Frontal cortex (tissue), 4 donors: ENCODE measurements at places on chromosomes 7 and 10. TPM values are rescaled to one million over a fixed set of nuclear protein-coding genes. Genes with fewer than 3 reads are reported as not detected.
A peak's percentile ranks its signal among the peaks of the same experiment; 100 is the strongest.

Gene CFAP43
- 15.9 TPM for total RNA-seq

Gene LBX1
- total RNA-seq, result not detected

Gene GRM3
- total RNA-seq, result 155 TPM

Gene INA
- 138 TPM for total RNA-seq

Gene GDF10
- total RNA-seq, result 6.5 TPM

Gene ZNF735
- not detected for total RNA-seq

DNA sequence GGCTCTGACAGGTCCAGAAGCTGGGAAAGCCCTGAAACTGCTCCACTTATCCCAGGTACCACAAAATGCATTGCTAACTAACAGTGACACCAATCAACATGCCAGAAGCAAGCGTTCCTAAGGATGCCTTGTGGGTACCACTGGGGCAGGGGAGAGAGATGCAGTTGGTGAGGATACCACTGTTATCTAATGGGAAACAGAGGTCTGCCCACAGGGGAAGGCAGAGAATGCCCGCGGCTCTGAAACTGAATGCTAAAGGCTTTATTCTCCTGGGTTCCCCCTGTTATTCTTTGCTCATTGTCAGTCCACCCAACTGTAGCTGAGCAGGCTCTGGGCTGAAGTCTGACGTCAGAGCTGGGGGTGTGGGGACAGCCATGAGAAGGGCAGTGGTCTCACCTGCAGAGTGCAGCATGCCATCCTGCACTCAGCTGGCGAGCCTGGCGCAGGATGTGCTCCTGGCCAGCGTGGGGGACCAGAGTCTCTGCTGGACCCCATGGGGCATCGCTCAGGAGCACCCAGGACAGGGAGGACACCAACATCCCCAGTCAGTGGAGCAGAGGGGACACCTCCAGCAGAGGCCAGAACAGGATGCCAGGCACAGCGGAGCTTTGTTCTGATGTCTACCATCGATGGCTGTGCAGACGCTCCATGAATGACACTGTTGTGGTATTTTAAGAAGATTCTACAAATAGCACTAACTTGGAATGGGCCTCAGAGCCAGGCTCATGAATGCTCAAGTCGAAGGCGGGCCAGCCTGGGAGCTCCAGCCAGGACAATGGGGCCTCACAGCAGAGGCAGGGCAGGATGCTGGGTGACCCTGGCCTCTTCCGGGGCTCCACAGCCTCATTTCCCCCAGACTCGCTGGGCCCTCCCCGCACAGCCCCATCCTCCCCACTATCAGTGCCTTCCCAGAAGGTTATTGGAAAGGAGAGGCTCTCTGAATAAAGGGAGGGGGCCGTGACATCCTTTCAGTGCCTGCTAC is 95.8 kb downstream of the ARHGAP22 start:
- no peak for DNase-seq

GRCh38 chr10:67725567-67725966 is 29.6 kb upstream of the CTNNA3 start:
- DNase-seq, result no peak

- DNase-seq, result peak; percentile 36
Measured at GRCh38 chr10:51389415-51390321, 309.7 kb downstream of the CSTF2T start.

GRCh38 chr7:104604706-104605105 is 276.3 kb downstream of the LHFPL3 start:
- no peak for DNase-seq

GRCh38 chr10:106576534-106576933 is 588.0 kb downstream of the SORCS1 start:
- DNase-seq, result no peak

DNA sequence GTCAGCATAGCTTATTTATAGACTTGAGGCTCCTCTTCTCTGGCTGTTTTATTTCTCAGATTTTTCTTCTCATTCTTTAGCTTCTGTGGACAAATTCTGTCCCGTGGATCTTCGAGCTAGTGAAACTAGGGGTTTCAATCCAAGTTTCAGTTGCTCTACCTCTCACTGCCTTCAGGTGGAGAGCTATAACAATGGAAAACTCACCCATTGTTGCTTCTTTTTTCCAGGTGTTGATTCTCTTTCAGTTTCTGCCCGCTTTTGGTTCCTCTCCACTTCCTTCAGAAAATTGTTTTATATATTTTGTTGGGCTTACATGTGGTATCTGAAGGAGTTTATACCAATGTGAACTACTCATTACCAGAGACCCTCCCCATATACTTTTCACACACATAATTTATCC is 266.1 kb downstream of the TCF7L2 start:
- DNase-seq, result no peak

DNA sequence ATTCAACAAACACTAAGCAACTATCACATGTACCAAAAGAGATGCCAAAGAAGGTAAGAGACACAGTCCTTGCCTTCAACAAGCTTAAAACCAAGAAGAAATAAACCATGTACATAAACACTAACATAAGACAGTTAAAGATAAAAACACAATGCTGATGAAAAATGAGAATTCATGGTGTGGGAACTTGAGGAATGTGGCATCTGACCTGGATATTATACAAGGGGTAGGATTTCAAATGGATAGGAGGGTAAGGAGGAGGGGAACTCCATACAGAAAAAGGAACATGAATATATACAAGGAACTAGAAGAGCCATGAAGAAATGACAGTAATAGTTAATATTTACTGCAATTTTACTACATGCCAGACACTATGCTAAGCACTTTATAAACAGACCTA is 11.0 kb downstream of the HIBADH start:
- DNase-seq, result no peak

GRCh38 chr7:106206826-106207541 is 77.8 kb downstream of the NAMPT start:
- no peak for DNase-seq

- no peak for DNase-seq
Measured at GRCh38 chr10:110676016-110676415, 31.9 kb downstream of the RBM20 start.

- no peak for DNase-seq
Measured at GRCh38 chr7:92446869-92447344, 375 bp upstream of the GATAD1 start.

- no peak for DNase-seq
Measured at GRCh38 chr10:68110027-68110426, 739 bp downstream of the MYPN start.

- DNase-seq, result no peak
Measured at GRCh38 chr7:101287032-101287431, 34.6 kb downstream of the IFT22 start.

DNA sequence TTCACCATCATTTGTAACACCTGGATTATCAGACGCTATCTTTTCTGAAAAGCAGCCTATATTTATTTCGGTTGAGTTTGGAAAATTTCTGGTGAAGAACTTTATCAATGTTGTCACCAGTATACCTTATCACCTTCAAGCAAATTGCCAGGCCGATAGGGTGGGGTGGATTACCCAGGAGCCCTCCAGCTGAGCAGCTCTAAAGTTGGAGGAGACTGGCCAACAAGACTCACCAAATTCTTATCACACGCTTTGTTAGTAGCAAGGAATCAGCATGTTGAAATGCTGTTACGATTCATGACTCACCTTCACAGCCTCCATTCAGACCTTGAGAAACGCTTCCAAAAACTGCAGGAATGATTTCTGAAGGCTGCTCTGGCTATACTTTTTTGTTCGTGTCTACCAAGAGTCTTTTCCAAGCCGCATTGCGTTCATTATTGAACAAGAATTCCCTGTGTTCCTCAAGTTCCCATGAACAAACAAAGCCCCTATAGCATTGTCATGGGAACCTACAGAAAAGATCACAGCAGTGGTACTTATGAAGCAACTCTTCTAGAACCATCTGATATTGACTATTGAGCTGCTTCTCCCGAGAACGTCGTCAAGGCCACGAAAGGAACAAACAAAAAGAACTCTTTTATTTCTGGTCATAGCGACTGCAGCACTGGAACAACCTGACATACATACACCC is 291.4 kb downstream of the SFMBT2 start:
- DNase-seq, result no peak

DNA sequence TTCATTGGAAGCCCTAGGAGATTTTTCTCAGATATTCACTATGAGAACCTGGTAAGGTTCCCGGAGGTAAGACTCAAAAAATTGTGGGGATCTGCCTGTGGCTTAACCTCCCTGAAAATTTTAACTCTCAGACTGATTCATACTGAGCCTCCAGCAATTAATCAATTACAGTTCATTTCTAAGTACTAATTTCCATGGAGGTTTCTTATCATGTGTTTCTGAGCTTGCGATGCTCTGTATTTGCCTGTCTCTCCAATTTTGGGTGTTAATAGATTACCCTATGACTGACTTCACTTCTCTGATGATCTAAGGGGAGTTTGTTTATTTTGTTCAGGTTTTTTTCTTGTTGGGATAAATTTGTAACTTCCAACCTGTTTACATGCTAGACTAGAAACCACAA is 215.4 kb upstream of the TMEM196 start:
- DNase-seq, result no peak

DNA sequence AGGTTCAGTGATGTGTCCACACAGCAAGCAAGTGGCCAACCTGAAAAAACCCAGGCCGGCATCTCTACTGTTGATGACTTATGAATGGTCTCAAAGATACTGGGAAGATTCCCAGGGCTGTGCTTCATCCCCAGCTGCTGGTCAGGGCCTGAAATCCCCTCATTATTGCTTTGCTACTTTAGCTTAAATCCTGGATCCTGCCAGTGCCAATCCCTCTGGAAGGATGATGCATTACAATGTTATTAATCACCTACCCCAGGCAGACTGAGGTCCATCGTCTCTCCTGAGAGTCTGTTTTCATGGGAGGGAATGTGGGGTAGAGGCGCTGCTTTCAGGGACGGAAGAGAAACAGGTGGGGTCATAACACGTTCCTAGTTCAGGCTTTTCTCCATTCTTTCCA is 371.6 kb downstream of the RPS24 start:
- DNase-seq, result no peak

DNA sequence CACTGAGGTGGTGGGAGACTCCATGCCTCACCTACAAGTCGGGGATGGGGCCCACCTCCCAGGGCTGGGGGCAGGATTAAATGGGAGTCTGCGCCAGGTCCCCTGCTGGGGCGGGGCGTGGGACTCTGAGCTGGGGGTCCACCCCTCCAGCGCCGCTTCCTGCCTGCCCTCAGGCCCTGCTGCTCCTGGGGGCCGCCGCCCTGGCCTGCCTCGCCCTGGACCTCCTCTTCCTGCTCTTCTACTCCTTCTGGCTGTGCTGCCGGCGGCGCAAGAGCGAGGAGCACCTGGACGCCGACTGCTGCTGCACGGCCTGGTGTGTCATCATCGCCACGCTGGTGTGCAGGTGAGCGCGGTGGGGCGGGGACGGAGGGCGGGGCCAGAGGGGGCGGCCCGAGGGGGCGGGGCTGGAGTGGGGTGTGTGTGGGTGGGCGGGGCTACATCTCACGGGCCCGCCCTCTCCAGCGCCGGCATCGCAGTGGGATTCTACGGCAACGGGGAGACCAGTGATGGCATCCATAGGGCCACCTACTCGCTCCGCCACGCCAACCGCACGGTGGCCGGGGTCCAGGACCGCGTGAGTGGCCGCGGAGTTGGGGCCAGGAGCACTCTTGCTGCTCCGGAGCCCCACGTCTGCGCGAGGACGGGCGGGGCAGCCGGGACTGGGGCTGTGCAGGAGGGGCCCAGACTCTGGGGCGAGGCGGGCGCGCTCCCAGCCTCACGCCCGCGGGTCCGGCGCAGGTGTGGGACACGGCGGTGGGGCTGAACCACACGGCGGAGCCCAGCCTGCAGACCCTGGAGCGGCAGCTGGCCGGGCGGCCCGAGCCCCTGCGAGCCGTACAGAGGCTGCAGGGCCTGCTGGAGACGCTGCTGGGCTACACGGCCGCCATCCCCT is 15.1 kb downstream of the TTYH3 start:
- no peak for DNase-seq

DNA sequence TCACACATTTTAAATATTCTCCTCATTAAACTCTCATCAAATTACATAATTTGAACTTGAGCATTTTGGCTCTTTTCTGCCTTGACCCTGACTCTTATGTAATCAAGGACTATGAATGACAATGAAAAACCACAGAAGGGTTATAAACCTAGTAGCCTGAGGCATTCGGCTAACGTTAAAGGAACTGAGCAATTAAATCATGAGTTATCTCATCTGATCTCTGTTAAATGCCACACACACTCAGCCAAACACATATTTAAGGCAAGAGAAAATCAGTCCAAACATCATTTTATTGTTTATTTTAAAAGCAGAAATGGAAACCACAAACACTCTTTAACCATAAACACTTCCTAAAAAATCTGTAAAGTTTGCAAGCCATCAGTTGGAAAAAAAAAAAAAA is 204.3 kb downstream of the DGKI start:
- no peak for DNase-seq

DNA sequence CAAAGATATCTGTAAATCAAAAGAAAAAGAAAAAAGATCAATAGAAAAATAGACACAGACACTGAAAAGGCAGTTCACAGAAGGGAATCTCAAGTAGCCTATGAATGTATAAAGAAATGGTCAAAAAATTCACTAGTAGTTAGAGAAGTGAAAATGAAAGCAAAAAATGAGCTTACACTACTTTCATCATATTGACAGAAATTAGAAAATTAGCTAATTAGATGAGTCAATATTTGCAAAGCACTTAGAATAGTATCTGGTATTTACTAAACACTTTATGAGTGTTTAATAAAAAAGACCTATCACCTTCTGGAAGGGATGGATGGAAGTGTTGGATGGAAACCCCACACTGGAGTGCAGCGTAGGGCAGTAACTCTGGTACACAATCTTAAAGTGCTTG is 1.7 kb upstream of the CFAP58 start:
- DNase-seq, result no peak

- DNase-seq, result no peak
Measured at GRCh38 chr7:16791071-16791470, 13.7 kb downstream of the AGR2 start.
